ENCODE measurements at places on chromosomes 5 and 9. TPM values are rescaled to one million over a fixed set of nuclear protein-coding genes. Genes with fewer than 3 reads are reported as not detected.

The CD14 gene
- 1.1 TPM for total RNA-seq

The HSPB3 gene
- total RNA-seq = not detected

The PALM2AKAP2 gene
- total RNA-seq = 0.22 TPM

The LURAP1L gene
- total RNA-seq = 1.7 TPM

The SHISAL2B gene
- total RNA-seq = not detected

The SPAAR gene
- total RNA-seq = 1.8 TPM

Measured in lung microvascular endothelial cell (primary cell).